ENCODE measurements at places on chromosomes 11 and 22. TPM values are rescaled to one million over a fixed set of nuclear protein-coding genes. Genes with fewer than 3 reads are reported as not detected.

DNA sequence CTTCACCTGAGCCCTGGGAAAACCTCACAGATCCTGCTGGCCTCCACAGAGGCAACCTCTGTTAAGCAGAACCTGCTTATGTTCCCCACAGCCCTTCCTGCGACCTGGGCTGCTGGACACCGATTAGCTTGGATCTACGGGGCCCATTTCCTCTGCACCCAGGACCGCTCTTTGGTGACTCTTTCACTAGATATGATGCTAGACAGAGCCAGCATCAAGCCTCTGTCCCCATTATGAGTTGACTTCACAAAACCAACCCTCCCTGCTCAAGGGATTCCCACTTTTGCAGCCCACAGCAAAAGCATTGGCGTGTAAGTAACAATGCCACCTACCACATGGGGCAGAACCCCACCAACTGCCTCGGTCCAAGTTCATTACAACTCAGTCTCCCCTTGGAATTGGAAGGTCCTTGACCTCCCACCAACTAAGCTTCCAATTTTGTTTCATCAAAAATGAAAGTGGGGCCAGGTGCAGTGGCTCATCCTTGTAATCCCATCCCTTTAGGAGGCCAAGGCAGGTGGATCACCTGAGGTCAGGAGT lies 15.2 kb upstream of the TMPRSS4 start:
- H3K27ac ChIP-seq, result no peak overlapping the region
- no peaks in the 10 kb centered on the region for H3K4me1 ChIP-seq
- no peaks in the 10 kb centered on the region for H3K36me3 ChIP-seq
- no peak for DNase-seq
- peaks cover 11% of the 10 kb centered on the region for H3K27me3 ChIP-seq

- no peak for DNase-seq
- no peak overlapping the region for H3K27ac ChIP-seq
- no peaks in the 10 kb centered on the region for H3K36me3 ChIP-seq
- peaks cover 30% of the 10 kb centered on the region for H3K27me3 ChIP-seq
These were observed 926 bp upstream of the GALR3 start for GRCh38 chr22:37822079-37822833.

DNA sequence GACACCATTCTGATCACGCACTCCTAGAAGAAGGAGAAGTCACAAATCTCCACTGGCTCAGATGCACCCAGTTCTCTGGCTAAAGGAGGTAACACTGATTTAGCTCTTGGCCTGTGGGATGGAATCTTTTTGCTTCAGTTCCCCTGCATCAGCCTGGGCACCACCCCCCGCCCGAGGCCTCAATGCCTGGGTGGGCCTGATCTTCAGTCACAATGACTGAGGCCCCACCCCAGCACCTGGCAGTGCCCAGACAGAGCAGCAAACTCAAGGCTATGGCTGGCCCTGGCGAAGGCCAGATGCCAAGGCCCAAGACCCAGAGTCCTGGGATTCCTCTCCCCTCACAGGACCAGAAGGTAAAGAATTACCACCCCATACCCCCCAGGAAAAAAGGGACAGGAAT lies 5.0 kb downstream of the CYB561A3 start:
- no peak overlapping the region for H3K4me3 ChIP-seq
- no peak overlapping the region for H3K27ac ChIP-seq
- H3K27me3 ChIP-seq, result no peaks in the 10 kb centered on the region
- DNase-seq, result no peak
- H3K36me3 ChIP-seq, result peaks cover 24% of the 10 kb centered on the region

DNA sequence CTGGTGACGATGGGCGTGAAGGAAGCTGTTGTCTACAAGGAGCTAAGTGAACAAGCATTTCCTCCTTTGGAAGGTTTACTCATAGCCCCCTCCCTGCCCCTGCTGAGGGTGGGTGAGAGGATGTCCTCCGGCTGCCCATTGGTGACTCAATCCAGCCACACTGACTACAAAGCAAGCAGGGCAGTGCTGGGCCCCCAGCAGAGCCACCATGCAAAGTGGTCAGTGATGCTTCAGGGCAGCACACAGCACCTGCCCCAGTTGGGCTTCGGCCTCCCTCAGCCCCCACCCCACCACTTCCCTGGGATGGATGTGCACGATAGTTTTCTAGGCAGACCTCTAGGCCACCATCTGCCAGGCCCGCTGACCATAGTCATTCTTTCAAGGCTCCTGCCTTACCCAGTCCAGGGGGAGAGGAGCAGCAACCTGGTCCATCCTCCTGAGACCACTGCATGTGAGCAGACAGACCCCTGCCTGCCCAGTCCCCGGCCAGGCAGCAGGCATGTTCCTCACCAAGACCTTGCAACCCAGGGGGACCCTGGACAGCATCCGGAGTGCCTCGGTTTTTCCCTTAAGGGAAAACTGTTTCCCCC lies 125.1 kb downstream of the BCR start:
- peak overlapping the region; percentile 55 for H3K27ac ChIP-seq
- no peaks in the 10 kb centered on the region for H3K27me3 ChIP-seq
- H3K4me1 ChIP-seq, result peaks cover 14% of the 10 kb centered on the region
- DNase-seq, result peak; percentile 80
- peaks cover 11% of the 10 kb centered on the region for H3K36me3 ChIP-seq

GRCh38 chr22:25419247-25420113 lies 145.0 kb upstream of the GRK3 start:
- no peak overlapping the region for H3K27ac ChIP-seq
- H3K4me3 ChIP-seq, result peak overlapping the region; percentile 17
- H3K4me1 ChIP-seq, result peaks cover 6% of the 10 kb centered on the region
- DNase-seq, result peak; percentile 47
- peaks cover 79% of the 10 kb centered on the region for H3K27me3 ChIP-seq

DNA sequence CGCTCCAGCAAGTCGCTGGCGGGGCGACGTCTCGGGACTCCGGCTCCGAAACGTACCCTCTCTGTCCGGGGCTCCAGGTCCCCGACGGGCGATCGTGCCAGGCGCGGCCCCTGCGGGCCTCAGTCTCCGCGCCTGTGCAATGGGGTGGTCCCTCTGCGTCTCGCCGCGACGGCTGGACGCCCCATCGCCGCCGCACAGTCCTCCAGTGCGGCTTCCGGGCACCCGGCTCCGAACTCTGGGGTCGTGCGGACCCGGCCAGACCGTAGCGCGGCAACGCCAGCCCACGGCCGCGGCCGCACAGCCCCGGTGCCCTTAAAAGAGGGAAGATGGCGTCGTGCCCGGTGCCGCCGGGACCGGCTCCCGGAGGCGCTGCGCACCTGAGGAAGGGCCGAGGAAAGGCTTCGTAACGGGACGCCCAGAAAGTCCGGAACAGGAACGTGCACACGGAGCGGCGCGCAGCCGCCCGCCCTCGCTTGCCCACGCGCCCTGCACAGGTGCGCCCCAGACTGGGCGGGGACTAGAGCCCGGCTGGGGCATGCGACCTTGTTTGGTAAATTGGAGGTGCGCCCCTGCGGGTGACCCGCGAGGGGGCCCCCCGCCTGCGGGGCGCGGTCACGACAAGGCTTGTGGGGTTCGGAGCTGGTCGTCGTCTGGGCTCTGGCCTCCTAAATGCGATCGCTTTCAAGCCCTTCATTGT lies 525 bp downstream of the BIK start:
- no peaks in the 10 kb centered on the region for H3K4me1 ChIP-seq
- peak overlapping the region; percentile 40 for H3K4me3 ChIP-seq

- no peak for DNase-seq
- no peaks in the 10 kb centered on the region for H3K36me3 ChIP-seq
- H3K4me1 ChIP-seq, result no peaks in the 10 kb centered on the region
These were observed 27.7 kb downstream of the CACNA1I start for GRCh38 chr22:39598017-39598965.

DNA sequence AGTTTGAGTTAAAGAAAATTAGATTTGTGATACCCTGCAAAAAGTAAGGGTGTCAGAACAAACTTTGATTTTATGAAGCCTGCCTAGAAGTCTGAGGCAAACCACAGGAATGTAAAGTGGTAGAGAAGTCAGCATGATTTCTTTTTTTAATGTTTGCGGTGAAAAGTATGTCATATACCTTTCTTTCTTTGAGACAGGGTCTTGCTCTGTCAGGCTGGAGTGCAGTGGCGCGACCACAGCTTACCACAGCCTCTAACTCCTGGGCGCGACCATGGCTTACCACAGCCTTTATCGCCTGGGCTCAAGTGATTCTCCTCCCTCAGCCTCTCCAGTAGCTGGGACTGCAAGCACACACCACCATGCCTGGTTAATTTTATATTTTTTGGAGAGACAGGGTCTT lies 4.7 kb downstream of the API5 start:
- peaks cover 5% of the 10 kb centered on the region for H3K4me1 ChIP-seq
- no peaks in the 10 kb centered on the region for H3K27me3 ChIP-seq
- peak; percentile 13 for DNase-seq
- H3K27ac ChIP-seq, result no peak overlapping the region
- H3K4me3 ChIP-seq, result no peak overlapping the region
- peaks cover 15% of the 10 kb centered on the region for H3K36me3 ChIP-seq

DNA sequence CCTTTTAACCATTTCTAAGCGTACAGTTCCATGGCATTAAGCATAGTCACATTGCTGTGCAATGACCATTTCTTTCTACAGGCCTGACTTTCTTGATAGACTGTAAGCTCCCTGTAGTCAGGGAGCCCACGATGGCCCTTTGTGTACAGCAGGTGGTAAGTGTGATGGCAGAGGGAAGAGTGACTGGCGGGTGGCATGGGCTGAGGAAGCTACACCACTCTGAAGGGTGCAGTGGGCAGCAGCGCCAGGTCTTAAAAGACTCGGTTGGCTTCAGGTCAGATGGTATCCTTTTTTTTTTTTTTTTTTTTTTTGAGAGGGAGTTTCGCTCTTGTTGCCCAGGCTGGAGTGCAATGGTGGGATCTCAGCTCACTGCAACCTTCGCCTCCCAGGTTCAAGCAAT lies 1.6 kb downstream of the PPM1F start:
- H3K36me3 ChIP-seq, result no peaks in the 10 kb centered on the region
- peaks cover 17% of the 10 kb centered on the region for H3K4me1 ChIP-seq
- H3K27ac ChIP-seq, result no peak overlapping the region
- DNase-seq, result no peak

GRCh38 chr11:13207665-13208594 lies 69.7 kb upstream of the BMAL1 start:
- peak overlapping the region; percentile 84 for H3K27ac ChIP-seq
- H3K4me3 ChIP-seq, result peak overlapping the region; percentile 17
- DNase-seq, result peak; percentile 84
- no peaks in the 10 kb centered on the region for H3K27me3 ChIP-seq
- H3K4me1 ChIP-seq, result peaks cover 13% of the 10 kb centered on the region

DNA sequence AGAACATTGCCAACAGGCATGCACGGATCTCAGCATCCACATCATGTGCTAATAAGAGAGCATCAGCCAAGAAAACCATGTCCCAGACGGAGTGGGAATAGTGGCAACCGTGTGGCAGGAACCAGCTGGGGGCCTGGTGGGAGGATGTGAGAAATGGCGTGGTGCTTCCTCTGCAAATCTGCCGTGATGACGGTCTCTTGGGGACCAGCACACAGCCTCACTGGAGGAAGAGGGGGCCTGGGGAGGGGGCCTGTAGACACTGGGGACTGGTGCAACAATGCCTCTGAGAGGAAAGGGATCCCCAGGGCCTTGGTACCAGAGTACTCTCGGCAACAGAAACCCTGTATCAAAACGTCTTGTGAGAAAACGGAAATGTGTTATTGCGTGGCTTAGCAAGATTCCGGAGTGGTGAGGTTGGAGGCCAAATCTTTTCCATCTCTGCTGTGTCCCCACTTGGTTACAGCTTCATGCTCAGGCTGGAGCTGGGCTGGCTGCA lies 154.3 kb upstream of the TBCEL start:
- H3K4me1 ChIP-seq, result no peaks in the 10 kb centered on the region
- DNase-seq, result no peak
- no peak overlapping the region for H3K4me3 ChIP-seq
- no peak overlapping the region for H3K27ac ChIP-seq

DNA sequence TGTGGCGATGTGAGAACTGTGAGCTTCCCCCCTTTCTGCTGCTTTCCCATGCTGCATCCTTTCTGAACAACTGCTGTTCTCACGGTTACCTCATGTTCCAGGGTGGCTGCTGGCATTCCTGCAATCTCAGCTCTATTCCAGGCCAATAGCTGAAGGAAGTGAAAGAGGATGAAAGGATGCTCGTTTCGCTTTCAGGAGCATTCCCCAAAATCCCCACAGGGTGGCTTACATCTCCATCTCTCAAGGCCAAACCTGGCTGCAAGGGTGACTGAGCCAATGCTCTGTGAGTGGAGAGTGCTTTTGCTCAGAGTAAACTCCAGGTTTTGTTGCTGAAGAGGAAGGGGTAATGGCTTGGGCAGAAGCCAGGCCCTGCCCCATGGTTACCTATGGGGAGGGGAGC lies 848.2 kb downstream of the BRD1 start:
- no peaks in the 10 kb centered on the region for H3K4me1 ChIP-seq
- DNase-seq, result no peak
- no peaks in the 10 kb centered on the region for H3K36me3 ChIP-seq
- H3K27me3 ChIP-seq, result no peaks in the 10 kb centered on the region
- no peak overlapping the region for H3K27ac ChIP-seq
- no peak overlapping the region for H3K4me3 ChIP-seq

DNA sequence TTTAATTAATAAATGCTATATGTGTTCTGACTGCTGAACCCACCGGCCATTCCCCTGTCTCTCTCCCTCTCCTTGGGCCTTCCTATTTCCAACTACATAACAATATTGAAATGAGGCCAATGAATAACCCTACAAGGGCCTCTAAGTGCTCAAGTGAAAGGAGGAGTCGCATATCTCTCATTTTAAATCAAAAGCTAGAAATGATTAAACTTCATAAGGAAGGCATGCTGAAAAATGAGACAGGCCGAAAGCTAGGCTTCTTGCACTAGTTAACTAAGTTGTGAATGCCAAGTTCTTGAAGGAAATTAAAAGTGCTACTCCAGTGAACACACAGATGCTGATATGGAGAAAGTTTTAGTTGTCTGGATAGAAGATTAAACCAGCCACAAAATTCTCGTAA lies 109.2 kb downstream of the TSPAN18 start:
- no peak overlapping the region for H3K27ac ChIP-seq
- H3K4me3 ChIP-seq, result no peak overlapping the region
- H3K4me1 ChIP-seq, result peaks cover 9% of the 10 kb centered on the region
- no peak for DNase-seq
- no peaks in the 10 kb centered on the region for H3K36me3 ChIP-seq

The SLC22A6 gene
- polyA plus RNA-seq, result not detected

The C1QTNF6 gene
- polyA plus RNA-seq, result 10.9 TPM

The POU2AF1 gene
- not detected for polyA plus RNA-seq

The TEX12 gene
- polyA plus RNA-seq, result 0.12 TPM

The TMEM121B gene
- polyA plus RNA-seq, result 0.29 TPM

The DUSP8 gene
- 4.2 TPM for polyA plus RNA-seq

The OR51B2 gene
- not detected for polyA plus RNA-seq

The CCDC87 gene
- 0.19 TPM for polyA plus RNA-seq

The APOL5 gene
- polyA plus RNA-seq, result 0.19 TPM

The MMP13 gene
- polyA plus RNA-seq, result not detected

The E2F8 gene
- 2.3 TPM for polyA plus RNA-seq

The SGSM1 gene
- polyA plus RNA-seq, result not detected

The BAIAP2L2 gene
- 0.67 TPM for polyA plus RNA-seq
